Ureter (tissue), 1 donor: ENCODE measurements at places on chromosomes 3 and 15. TPM values are rescaled to one million over a fixed set of nuclear protein-coding genes. Genes with fewer than 3 reads are reported as not detected.
A peak's percentile ranks its signal among the peaks of the same experiment; 100 is the strongest.

GRCh38 chr3:140499114-140499757 is 178.6 kb upstream of the TRIM42 start:
- no peak for DNase-seq

GRCh38 chr15:68991723-68992122 is 22.8 kb upstream of the NOX5 start:
- peak; percentile 63 for DNase-seq

GRCh38 chr3:160200353-160200752 is 24.9 kb upstream of the C3orf80 start:
- no peak for DNase-seq

DNA sequence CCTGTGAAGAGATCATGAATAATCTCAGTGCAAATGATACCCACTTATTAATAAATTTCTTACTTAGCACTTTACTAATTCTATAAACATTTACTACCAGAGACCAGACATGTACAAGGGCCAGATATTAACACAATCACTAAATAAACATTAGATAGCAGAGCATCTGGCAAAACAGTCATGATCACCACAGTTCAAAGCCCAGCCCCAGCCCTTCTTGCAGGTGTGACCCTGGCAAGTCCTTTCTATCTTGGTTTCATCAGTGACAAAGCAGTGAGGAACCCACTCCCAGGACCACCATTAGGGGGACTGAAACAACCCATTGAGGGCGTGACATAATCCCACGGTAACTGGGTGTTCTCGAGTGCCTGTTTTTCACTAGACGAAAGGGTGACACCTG is 11.6 kb downstream of the ZXDC start:
- no peak for DNase-seq

DNA sequence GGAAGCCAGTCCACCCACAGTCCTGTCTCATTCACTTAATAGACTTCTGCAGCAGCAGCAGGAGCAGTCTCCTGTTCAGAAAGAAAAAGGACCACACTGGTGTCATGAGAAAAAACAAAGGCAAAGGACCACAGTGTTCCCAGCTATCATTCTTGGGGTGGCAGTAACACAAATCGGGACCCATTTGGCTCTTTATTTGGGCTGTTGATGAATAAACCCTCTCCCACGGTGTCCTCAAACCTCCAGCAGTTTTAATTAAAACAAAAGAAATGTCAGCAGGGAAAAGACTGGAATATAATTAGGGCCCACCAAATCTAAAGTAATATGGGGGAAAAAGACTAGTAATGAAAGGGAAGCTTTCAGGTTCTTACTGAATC is 210.5 kb upstream of the SLC2A2 start:
- DNase-seq: no peak

- peak; percentile 85 for DNase-seq
Measured at GRCh38 chr3:48222616-48223513, at the start of gene CAMP. Gene CAMP, plus strand, starts transcription at chr3:48223495. Its CDS starts 17 bp downstream, at chr3:48223512.

GRCh38 chr15:71093054-71094024 is 21.9 kb upstream of the THSD4 start:
- DNase-seq: peak; percentile 12

- no peak for DNase-seq
Measured at GRCh38 chr15:80825361-80826030, 46.3 kb downstream of the CEMIP start.

DNA sequence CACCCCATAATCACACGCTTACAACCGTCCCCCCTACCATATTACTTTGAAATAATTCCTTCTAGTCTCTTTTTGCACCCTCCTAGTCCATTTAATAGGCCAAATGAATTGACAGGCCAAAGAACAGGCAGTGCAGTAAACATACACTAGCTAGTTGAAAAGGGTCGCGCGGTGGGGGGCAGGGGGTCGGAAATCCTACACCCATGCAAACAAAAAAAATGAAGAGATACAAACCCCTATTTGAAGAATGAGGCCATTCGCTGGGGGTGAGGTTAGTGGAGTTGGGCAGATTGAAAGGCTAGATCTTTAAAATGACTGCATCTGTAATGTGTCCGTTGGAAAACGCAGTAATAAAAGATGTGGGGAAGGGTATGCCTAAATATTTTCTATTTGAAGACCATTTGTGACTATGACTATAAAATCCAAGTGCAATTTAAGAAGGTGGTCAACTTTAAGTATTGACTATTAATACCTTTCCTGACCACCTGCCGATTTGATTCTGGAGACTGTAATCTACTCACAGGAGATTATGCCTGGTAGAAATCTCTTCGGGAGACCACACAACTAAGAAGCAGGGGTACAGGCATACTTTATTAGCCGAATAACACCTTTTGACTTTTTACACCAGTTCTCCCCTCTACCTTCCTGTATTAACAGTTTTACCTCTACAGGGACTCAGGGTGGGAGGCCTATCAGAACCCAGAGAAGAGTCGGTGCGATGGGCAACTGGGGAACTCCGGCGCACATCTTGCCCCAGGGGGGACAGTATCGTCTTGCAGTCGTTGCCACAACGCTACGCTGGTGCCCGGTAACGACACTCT is 762 bp upstream of the ARL6 start:
- no peak for DNase-seq

GRCh38 chr3:6449099-6449498 is 411.8 kb upstream of the GRM7 start:
- no peak for DNase-seq

DNA sequence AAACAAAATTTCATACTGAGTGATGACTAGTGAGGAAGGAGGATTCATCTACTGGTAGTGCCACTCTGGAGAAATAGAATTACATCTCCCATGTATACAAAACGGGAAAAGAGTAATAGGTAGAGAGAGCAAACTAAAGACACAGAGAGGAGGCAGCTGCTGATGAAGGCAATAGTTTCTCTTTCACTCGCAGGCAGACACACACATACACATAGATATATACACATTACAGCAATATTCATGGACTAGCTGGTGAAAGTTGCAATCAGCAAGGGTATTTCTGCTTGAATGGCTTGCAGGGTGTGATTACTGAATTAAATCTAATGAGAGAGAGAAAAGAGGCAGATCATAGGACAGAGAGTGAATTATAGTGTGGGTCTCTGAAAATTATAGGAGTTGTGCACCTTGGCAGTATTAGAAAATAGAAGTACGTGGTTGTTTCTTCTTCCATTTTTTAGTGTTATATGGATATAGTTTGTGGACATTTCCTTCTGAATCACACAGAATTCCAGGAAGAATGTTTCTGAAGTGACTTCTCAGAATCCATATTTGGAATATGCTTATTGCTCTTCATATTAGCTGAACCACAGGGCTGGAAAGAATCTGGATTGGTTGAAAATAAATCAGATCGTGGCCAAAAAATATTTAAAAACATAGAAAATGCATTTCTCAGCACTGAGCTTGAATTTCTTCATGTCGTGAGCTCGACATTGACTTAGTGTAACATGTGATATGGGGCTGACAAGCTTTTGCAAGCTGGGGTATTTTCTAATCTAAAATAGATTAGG is 991.2 kb downstream of the TUSC7 start:
- DNase-seq: no peak

- DNase-seq: no peak
Measured at GRCh38 chr15:45790325-45790943, 155.6 kb downstream of the SQOR start.

DNA sequence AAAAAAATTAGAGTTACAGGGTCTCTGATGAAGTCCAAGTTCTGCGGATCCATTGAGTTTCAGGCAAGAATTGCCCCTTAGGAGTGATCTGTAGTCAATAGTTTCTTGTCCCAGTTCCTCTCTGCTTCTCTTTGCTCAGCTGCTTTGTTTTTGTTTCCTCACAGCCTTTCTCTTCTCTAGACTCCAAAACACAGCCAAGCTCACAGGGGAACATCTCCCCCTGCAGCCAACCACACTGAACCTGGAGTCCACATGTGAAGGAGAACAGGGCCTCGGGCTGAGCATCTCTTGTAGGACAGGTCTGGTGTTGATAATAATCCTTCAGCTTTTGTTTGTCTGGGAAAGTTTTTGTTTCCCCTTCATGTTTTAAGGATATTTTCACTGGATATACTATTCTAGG is 202.6 kb upstream of the ATP10A start:
- no peak for DNase-seq

DNA sequence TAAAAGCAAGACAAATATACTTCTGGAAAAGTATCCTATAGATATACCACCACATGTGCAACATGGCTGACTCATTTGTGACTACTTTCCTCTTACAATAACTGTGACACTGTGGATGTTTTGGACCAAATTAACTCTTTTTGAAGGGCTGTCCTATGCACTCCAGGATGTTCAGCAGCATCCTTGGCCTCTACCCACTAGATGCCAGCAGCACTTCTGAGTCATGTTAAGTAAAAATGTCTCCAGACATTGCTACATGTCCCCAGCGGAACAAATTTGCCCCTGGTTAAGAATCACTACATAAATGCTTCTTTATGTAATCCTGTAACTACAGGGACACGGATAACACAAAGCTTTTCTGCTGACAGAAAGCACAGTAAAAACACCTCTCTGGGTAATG is 32.0 kb downstream of the RUVBL1 start:
- DNase-seq: no peak

DNA sequence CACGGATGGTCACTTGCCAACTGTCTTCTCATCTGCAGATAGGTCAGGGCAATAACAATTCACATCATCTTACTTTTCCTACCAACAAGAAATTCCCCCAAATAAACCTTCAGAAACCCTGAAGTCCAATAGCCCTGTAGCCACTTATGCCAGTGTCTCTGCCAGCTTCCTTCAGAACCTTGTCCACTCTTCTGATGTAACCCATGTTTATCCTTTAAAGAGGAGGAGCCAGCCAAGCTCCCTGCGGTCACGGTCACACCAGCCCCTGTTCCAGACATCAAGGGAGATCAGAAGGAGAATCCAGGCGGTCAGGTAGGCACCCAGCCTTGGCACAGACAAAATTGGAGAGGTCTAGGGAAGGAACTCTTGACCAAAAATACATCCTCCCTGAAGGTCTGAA is 23.7 kb downstream of the SLC24A1 start:
- DNase-seq: no peak

DNA sequence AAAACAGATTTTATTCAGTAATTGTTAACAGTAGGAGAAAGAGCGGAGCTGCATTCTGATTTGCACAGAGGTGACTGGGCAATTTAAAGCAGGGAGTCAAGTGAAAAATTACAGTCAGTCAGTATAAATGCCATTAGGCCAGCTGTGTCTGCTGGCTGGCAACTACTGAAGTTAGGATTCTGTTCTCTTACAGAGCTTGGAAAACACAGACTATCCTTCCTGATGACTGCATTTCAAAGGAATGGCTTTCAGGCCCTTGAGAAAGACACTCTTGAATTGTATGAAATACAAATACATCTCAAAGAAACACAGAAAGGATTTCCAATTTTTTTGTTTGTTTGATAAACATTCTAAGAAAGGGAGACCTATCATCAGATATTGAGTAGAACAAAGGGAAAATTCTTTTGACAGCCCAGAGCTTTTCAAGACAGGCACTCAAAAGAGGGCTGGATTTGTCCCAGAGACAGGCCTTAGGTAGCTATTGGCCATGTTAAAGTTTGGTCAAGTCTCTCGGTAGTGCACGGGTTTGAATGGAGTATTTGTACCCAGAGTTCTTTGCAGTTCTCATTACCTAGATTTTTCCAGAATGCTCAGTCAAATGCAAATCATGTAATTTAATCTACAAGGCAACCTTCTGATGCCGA is 551.2 kb upstream of the CCDC54 start:
- DNase-seq: no peak

- peak; percentile 90 for DNase-seq
Measured at GRCh38 chr3:129305592-129306091, 27.0 kb downstream of the HMCES start.

GRCh38 chr3:160921020-160921635 is 165.1 kb downstream of the PPM1L start:
- no peak for DNase-seq

DNA sequence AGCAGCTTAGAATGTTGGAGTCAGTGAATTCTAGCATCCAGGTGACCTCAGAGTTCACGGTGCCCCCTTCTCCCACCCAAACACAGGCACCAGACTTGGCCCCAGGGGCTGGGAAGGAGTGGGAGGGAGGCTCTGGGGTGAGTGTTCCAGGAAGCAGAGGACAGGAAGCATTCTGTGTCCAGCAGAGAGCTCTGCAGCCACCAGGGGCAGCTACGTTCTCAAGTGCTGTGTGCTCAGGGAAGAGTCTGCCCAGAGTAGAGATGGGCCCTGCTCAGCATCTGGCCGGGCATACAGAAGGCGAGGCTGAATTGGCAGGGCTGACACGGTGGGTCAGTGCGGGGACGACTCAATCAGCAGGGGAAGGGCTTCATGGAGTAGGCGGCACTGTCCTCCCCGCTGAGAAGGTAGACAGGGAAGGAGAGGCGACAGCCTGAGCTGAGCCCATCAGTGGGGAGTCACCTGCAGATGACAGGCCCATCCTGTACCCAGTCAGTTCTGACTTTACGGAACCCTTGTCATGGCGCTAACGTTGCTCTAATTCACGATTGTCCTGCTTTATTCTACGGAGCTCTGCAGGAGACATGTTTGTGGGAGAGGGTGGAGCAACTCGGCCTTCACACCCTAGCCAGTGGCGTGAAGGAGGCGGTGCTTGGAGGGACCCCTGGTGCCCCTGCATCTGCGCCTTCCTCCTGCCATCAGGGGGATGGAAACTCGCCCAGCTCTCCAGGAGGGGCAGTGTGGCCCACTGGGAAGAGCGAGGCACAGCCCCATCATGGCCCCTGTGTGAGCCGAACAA is 82.2 kb downstream of the C3orf70 start:
- no peak for DNase-seq

- DNase-seq: no peak
Measured at GRCh38 chr3:13243586-13243985, 170.4 kb upstream of the IQSEC1 start.

DNA sequence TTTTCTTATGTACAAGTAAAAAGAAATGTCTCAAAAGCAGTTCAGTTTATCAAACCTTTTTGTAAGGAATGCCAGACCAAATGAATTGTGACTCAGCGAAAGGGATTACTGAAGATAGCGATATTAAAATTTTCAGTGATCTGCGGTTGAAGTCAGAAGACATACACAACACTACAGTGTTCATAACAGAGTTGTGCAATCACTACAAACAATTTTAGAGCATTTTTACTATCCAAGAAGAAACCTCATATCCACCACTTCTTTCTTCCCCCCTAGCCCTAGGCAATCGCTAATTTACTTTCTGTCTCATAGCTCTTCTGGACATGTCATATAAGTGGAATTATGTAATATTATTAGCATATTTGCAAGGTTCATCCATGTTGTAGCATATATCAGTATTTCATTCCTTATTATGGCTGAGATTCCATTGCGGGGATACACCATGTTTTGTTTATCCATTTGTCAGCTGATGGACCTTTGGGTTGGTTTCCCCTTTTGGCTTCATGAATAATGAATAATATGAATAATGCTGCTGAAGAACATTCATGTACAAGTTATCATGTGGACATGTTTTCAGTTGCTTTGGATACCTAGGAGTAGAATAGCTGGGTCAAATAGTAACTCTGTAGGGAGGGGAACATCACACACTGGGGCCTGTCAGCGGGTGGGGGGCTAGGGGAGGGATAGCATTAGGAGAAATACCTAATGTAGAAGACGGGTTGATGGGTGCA is 23.6 kb upstream of the ALPK3 start:
- DNase-seq: no peak

Gene RSL24D1
- 62.2 TPM for total RNA-seq

Gene GASK1A
- 14.6 TPM for total RNA-seq

Gene WDR93
- 0.68 TPM for total RNA-seq

Gene LRIG1
- total RNA-seq: 15.8 TPM

Gene RLBP1
- total RNA-seq: not detected

Gene RBM15B
- total RNA-seq: 34.3 TPM

Gene IL12A
- total RNA-seq: 1.1 TPM
